ENCODE measurements at places on chromosomes 5 and 9.

DNA sequence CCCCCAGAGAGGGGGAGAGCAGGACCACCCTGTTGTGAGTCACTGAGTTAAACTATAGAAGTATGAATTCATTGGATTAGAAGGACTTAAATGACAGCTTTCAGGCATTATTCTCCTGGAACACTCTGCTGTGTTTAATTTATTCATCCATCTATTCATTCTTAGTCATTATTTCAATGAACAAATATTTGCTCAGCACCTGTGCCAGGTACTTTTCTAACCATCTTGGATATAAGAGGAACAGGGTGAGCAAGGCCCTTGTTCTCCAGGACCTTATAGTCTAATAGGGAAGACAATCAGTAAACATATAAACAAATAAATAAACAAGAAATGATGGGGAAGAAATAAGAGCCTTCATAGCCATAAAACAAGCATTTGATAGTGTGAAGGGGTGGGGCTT, 483.9 kb upstream of the BRINP1 start:
- no peak for DNase-seq

DNA sequence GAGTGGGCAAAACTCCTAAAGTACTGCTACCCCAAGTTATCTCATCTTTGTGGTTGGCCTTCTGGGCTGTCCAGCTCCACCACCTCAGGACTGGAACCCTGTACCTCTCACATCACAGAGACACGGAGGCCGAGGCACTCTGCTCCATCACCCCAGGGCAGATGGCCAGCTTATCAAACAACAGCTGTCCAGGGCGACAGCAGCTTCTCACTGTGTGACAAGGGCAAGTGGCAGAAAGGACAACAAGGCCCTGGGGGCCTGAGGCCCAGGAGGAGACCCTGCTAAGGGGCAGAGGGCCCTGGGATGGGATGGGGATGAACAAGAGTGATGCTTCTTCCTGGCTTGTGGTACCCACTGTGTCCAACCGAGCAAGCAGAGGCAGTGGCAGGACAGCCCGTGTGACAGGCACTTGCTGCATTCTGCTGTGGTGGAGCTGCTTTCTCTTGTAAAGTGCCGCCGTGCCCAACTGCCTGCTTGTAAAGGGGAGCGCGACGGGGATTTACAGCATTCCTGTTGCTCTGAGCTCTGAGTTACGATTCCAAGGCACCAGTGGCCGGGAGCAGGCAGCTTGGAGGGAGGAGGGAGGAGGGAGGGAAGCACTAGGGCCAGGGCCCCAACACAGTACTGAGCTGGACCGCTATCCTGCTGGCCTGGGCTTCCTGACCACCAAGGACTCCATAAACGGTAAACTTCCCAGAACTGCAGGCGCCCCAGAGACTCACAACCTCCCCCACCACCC, 71.2 kb downstream of the SHB start:
- DNase-seq = no peak

GRCh38 chr5:10934783-10935355, 173.8 kb upstream of the DAP start:
- DNase-seq = no peak

DNA sequence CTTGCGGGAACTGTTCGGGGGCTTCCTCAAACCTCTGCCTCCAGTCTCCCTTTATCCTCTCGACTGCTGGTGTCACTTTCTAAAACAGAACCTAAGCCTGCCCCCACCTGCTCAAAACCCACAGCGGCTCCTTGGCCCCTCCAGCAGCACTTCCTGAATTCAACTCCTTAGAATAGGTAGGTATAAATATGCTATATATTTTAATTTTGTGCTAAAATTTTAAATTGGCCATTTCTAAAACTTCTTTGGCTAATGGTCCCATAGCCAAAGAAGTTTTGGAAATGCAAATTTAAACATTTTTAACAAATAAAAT, 71.8 kb upstream of the TBC1D2 start:
- DNase-seq = no peak

DNA sequence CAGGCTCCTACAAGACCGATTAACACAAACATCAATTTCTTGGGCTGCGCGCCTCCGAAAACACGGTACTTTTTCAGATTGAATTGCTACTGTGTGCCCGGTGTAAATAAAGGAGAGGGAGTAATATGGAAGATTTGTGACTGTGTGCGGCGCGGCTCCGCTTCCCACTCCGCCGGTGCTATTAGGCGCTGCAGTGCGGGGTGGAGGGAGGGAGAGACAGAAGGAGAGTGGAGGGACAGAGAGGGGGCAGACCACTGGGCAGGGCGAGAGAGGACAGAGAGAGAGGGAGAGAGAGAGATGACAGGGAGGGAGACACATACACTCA, 24.7 kb upstream of the RNU6ATAC start:
- DNase-seq = no peak

DNA sequence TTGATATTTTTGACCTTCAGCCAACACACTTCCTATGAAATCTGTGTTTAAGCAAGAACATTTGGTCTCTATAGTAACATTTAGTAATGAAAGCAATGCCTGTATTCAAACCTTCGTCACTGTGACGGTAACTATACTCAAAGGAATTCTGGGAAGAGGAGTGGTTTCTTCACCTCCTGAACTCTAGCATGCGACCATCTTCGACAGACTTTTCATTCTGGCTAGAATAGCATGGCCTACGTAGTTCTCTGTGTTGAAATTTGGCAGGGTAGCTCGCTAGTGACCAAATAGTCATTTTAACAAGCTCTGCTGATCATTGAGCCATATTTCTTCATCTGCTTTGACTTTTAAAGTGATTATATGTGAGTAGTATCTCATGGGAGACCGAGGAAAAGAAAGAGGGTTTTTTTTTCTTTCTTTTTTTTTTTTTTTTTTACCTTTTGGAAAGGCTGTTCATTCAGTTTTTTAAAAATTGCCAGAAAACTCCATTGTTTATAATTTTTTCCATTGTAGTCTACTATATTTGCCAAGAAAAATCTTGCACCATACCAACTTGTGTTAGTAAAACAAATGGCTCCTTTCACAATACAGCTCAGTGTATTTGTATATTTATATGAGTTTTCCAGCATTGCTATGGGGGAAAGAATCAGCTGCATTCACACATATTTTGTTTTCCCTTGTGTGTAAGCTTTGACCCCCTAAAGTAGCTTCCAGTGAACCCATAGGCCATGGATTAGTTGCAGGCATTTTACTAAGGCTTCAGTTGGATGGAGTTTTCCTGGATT, 166.8 kb downstream of the NNT start:
- DNase-seq = no peak

DNA sequence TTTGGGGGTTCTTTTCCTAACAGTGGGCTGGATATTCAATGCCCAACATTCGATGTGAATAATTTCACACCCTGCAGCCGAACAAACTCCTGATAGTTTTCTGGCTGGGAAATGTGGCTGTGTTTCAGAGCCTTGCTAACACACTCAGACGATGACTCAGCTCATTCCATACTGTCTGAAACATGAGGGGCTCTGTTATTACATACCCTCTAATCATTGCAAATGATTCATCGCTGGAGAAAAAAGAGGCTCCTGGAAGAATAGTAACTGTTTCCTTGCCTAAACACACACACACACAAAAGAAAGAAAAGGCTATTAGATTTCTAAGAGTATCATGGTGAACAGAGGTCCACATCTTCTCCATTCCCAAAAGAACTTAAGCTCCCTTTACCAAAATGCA, 75.8 kb downstream of the OXCT1 start:
- no peak for DNase-seq

DNA sequence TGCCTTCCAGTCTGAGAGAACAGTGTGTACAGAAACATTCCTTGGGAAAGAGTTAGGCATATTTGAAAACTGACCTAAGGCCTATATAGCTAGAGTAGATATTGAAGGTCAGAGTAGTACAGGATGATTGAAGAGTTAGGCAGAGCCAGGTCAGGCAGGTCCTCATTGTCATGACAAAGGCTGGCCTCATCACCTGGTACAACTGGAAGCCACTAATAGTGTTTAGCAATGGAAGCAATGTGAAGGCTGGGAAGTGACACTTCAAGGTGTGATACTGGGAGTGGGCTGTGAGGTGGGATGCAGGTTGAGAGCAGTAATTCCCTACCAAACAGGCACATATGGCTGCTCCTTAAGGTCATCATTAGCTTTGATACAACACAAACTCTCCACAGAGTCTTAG, 123.6 kb upstream of the CCNH start:
- DNase-seq = no peak

DNA sequence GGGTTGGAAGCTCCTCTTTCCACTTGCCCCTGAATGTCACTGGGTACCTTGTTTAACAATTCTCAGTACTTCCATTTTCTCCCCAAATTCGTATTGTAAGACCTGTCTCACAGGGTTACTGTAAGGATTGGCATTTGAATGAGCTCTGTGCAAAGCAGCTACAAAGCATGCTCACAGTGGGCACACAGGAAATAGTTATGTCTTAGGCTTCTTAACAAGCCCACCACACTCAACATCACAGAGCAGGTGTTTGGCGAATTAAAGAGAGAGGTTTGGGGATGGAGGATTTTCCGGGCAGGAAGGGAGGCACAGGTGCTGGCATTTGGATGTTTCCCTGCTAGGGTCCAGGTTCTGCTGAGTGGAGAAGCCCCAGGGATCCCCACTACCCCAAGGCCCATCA, 17.0 kb upstream of the LHFPL2 start:
- no peak for DNase-seq

DNA sequence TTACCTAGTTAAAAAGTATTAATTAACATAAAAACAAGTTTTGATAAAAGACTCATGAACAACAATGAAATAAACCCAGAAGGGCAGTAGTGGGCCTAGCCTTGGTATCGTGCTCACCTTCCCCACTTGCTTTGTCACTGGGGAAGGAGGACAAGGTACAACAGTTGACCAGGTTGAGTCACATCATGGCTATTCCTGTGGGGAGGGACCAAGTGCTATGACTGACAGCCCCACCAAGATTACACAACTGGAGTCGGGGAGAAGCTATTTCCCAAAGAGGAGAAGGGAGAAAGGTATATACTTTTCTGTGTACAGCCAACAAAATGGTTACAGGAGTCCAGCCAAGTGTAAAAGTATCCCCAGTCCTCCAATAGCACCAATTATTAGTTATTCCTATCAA, 251.3 kb upstream of the RFX3 start:
- DNase-seq = no peak

DNA sequence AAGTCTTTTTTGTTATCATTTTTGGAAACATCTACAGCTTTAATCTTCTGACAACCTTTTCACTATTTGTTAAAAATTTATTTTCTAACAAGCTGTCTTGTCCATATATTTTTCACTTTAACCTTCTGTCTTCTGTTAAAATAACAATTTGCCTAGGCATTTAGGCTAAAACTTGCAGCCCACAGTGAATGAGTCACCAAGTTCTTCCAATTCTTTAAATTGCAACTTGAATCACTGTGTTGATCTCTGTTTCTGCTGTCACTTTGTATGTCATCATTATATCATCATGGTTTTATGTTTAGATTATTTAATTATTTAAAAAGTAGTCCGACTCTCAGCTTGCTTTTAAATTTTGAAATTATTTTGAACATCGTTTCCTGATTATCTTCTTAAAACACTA, 473.8 kb upstream of the PTPRD start:
- no peak for DNase-seq

DNA sequence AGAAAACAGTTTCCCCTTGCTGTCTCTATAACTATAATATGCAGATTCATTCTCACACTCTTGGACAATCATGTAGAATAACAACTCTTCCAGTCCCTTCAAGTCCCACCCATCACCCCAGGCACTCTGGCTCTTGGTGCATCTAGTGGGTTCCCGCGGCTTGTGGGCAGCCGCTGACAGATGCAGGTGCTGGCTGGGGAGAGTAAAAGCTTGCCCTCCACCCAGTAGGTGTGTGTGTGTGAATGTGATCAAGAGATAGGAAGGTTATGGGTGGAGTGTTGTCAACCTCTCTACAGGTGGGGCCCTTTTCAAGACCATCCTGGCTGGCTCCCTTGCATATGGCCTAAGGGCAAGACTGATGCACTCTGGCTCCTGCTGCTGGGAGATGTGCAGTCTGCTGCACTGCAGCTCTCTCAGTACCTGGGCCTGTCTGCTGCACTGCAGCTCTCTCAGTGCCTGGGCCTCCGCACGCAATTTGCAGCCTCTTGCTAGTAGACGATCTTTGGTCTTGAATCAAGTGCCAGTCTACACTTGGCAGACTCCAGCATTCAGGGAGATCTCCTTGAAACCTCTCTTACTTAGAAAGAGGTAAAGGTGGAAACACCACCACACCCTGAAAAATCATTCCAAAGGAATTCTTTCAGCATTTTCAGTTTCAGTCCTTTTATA, 189.7 kb upstream of the GDNF start:
- no peak for DNase-seq

GRCh38 chr9:36949466-36949865, 84.6 kb downstream of the PAX5 start:
- DNase-seq = no peak

GRCh38 chr5:150778517-150779396, at the start of gene SMIM3:
TSS of gene SMIM3 (plus strand) at chr5:150778757. CDS start at chr5:150795441, 16,684 bp downstream.
- DNase-seq = no peak

DNA sequence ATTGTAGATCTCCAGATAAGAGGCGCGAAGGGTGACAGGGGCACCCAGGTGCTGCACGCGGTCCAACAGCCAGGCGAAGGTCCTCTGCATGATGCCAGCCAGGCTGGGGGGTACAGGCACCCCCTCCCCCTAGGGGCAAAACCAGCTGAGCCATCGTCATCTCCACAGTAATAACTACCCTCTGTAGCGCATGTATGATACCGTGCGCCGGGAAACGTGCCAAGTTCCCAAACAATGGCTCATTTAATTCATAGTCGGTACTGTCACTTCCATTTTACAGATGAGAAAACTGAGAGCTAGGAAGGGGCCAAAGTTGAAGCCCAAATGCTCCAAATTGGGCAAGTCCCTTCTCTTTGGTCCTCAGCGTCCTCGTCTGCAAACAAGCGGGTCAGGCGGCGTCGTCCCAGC, 1.5 kb downstream of the KIF12 start:
- no peak for DNase-seq

GRCh38 chr9:36141761-36142160, 5.2 kb downstream of the GLIPR2 start:
- DNase-seq = no peak

DNA sequence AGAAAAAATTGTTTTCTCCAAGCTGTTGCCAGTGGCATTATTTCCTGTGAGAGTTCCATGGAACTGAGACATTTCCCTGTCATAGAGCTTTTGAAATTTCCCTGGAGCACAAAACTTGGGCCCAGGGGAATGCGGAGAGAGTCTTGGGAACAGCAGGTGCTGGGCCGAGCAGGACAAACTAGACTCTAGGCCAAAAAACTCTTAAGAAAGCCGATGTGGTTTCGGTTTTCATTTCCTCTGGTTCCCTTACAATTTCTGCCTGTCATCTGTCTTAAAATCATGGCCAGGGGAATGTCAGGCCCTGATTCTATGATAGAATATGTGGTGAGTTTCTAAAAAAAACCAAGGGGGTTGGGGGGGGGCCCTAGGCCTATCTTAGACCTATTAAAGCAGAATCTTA, 4.6 kb downstream of the SLC35A4 start:
- DNase-seq = no peak

DNA sequence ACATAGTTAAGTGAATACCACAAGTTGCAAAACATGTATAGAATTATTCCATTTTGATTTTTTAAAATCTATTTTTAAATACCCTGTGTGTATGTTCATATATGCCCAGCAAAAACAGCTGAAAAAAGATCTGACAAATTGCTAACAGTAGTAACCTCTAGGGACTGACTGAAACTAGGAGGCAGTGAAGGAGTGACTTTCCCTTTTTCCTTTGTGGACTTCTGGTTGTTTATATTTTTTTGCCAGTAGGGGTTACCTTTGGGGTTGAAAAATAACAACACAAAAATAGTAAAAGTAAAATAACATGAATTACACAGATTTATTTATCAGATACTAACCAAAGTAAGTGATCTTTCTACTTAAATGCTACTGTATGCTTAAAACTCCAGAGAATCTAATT, 2.9 kb downstream of the MEGF9 start:
- no peak for DNase-seq

Measured in D721Med (cell line).